T1000 (cell line): ENCODE measurements at places on chromosomes 2 and 18.

DNA sequence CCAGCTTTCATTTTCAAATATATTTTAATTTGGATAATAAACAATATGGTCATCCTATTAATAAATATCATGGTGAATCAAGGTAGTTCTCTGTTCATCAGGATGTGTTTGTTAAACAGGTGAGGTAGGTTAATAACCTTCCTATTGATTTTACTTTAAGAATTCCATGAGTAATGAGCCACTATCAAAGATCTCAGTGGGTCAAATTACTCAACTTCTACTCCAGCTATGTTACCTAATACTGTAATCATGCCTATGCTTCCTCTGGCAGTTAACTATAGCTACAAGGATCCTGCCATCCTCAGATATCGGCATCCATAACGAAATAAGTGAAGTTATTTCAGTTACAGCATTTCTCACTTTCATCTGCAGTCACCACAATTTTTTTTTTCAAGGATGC, 289.6 kb upstream of the SLC8A1 start:
- DNase-seq = no peak

DNA sequence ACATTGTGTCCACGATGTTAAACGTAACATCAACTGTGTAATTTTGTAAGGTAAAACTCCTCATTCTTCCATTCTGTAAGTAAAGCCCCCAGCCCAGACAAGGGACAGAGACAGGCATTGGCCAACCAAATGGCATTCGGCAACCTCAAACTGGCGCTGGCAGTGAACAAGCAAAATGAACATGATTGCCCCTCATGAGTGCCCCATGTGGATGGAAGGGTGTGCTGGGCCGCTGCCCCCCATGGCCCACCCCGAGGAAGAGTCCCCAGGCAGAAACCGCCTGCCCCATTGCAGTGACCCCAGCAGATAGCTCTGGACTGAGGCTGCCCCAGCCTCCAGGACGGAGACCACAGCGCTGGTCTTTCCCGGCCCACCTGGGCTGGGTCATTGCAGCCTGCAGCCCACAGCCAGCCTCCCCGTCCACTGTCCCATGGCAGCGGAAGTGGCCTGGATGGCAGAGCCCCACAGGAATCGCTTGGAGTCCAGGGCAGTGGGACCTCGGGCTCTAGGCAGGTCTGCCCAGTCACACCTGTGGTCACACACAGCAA, 220.2 kb downstream of the HDAC4 start:
- DNase-seq = no peak

DNA sequence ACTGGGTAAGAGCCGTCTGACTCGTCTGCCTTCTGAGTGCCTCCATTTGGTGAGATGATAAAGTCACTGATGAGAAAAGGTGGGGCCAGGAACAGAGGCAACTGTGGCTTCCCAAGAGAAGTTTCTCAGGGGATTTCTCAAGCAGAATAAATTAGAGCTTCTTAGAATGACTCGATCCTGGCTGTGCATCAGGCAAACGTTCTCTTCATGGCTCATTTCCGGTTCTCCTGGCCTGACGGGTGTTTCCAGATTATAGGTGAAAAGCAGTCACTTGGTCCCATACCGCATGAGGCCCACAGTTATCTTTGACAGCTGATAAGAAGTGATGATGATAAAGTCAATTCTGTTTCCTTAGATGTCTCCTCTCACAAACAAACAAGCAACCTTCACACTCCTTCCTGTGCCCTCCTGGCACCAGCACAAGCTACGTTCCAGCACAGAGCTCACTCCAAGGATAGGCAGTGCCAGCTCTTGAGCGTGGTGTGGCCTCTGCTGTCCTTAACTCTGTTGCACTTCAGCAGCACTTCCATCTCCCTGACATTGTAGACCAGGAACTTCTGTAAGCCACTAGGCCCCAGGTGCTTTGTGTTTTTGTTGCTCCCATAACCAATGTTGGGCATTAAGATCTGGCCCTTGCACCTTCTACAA, 37.8 kb upstream of the KCNF1 start:
- no peak for DNase-seq

DNA sequence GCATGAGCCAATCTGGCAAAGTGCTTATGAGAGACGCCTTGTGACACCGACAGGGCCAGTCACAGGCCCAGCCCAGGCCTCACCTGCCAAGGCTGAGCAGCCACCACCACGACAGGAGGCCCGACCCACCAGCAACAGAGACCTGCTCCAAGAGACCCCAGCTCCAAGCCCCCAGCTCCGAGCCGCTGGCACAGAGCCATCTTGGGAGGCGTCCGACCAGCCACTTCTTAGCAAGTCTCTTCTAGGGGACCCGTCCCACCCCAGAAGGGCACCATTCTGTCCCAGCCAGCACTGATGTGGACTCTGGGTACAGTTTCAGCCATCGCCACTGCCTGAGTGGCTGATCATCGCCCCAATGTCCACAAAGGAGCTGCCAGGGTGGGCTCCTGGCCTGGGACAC, 290.7 kb upstream of the SALL3 start:
- no peak for DNase-seq

DNA sequence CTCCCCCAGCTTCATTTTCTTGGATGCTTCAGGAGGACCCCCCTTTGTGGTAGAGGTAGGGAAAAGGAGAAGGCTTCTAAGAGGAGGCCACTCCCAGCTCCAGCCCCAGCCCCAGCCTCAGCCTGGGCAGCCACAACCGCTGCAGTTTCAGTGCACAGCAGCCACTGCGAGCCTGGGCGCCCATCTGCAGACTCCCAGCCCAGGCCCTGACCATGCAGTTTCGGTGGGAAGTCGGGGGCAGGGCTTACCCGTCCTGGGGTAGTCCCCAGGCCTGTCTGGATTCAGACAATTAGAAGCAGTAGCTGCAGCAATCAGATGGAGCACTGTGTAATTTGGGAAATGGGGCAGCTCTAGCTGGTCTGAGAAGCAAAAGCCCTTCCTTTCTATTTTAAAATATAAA, 28.6 kb downstream of the ITM2C start:
- no peak for DNase-seq

GRCh38 chr2:112709703-112710102, 11.1 kb upstream of the NT5DC4 start:
- no peak for DNase-seq

- no peak for DNase-seq
Measured at GRCh38 chr18:46733872-46734271, 23.0 kb downstream of the ST8SIA5 start.

GRCh38 chr18:58032233-58032632, 11.8 kb upstream of the NEDD4L start:
- no peak for DNase-seq

DNA sequence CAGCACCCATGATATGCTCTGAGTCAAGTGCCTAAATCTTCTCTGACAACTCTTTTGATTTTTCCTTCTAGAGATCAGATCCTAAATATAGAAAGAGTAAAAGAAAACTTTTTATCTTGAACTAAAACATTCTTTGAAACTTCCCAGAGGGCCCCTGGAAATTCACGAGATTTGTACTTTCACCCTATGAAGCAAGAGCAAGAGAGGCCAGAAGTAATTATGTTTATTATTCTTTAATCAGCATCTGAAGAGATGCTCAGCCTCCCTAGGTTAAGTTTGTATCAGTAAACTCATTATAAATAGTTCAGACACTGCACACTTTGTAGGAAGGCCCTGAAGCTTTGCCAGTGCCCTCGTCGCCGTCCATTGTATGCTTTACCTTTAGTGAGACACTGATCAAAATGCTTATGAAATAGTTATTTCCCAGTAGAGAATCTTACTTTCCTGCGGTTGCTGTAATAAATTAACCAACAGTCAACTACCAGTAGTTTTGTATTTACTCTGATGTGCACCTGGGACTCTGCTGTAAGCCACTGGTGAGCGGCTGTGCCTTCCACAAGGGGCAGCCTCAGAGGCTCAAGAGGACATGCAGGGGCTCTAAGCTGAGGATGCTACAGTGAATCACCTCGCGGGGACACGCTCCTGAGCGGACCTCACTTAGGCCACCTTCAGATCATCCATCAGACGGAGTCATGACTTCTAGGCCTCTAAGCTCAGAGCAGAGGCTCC, 71.9 kb downstream of the BIN1 start:
- DNase-seq = no peak

GRCh38 chr2:12217175-12217574, 470.7 kb downstream of the LPIN1 start:
- no peak for DNase-seq

GRCh38 chr2:8487461-8487932, 194.4 kb upstream of the ID2 start:
- DNase-seq = no peak

DNA sequence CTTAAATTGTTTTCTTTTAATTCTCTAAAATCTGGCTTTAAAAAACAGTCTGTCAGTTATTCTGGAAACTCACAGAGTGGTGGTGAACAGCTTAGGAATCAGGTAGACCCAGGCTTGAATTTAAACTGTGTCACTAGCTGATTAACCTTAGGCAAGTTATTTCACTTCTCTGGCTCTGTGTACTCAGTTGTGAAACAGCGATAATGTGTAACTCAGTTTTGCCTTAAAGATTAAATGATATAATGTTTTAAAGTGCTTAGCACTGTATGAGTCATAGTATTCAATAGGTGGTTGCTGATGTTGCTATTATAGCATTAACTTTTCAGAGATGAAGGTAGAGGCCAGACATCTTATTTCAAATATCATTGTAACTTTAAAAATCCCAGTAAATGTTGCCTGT, 40.7 kb downstream of the PKP4 start:
- DNase-seq = no peak

GRCh38 chr18:24395049-24395795, 2.4 kb downstream of the OSBPL1A start:
- no peak for DNase-seq
